ENCODE measurements at places on chromosomes 2 and 18. TPM values are rescaled to one million over a fixed set of nuclear protein-coding genes. Genes with fewer than 3 reads are reported as not detected.

ANKRD30B gene
- 0.15 TPM for polyA plus RNA-seq

TWIST2 gene
- 6.9 TPM for polyA plus RNA-seq

GRCh38 chr2:108575132-108575966 lies 41.1 kb downstream of the LIMS1 start:
- no peak for DNase-seq

- DNase-seq: no peak
These were observed 6.1 kb upstream of the MPP4 start for GRCh38 chr2:201704536-201704935.

DNA sequence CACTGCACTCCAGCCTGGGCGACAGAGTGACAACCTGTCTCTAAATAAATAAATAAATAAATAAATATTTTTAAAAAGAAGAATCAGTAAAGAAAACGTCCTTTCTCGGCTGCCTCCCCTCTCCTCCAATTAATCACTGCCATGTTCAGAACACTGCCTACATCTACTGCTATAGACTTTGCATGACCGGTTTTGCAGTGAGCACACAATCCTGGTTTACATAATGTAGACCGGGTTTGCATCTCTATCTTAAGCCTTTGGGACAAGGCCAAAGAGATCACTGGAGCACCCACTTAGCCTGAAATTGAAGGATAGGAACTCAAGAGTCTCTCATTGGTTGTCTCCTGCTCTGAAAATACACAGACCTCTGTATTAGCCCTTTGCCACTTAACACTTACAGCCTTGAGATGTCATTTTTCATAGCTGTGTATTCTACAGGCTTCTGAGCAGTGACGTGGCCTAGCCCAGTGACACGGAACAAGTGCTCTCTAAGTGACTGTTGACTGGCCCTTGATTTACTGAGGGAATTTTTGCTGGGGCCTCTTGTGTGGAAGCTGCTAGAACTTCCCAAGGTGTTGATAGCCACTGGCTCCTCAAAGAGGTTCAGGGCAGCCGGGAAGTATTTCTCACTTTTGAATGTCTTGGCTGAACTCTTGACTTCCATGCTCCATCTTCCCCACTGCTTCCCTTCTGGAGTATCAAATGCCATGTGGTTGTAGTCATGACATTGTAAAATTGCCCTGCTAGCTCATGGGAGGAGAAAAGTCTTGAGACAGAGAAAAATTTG lies 45.3 kb upstream of the CCBE1 start:
- no peak for DNase-seq

FSHR gene
- polyA plus RNA-seq: not detected

DNA sequence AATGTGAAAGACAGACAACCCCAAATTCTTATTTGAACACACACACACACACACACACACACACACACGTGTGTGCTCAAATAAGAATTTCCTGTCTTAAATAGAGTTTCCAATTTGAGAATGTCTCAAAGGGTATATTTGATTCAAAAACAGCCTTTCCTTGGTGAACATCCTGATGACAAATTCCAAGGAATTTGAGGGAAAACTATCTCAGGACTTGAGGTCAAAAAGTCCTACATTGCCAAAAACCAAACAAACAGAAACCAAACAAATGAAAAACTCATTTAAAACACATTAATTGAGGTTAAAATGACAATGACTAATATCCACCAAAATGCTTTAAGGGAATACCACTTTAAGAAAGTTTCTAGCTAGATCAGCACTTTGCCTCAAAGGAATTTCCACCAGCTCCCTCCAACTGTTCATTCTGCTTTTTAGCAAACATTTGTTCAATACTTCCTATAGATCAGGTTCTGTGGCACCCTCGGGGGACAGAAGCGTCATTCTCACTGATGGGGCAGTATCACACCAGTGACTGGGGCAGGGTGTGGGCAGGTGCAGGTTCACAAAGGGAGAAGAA lies 232.1 kb upstream of the TRIB2 start:
- DNase-seq: no peak

INPP5D gene
- polyA plus RNA-seq: 6.0 TPM

ALLC gene
- polyA plus RNA-seq: not detected

GRCh38 chr2:186399082-186399644 lies 86.9 kb upstream of the ZC3H15 start:
- DNase-seq: no peak

SPP2 gene
- polyA plus RNA-seq: not detected
